CD4-positive, alpha-beta T cell treated with Interleukin-1 beta for 1 hour (primary cell): ENCODE measurements at places on chromosomes 6 and 20.
A peak's percentile ranks its signal among the peaks of the same experiment; 100 is the strongest.

- no peak for DNase-seq
These were observed 393.7 kb downstream of the UTRN start for GRCh38 chr6:144678844-144679243.

GRCh38 chr20:5001174-5002076 is at the start of gene SLC23A2:
SLC23A2 (minus strand) TSS chr20:5001510; CDS start chr20:4932562, 68,948 bp downstream.
- peak; percentile 59 for DNase-seq

GRCh38 chr6:168609026-168609685 is 168.2 kb downstream of the SMOC2 start:
- no peak for DNase-seq

DNA sequence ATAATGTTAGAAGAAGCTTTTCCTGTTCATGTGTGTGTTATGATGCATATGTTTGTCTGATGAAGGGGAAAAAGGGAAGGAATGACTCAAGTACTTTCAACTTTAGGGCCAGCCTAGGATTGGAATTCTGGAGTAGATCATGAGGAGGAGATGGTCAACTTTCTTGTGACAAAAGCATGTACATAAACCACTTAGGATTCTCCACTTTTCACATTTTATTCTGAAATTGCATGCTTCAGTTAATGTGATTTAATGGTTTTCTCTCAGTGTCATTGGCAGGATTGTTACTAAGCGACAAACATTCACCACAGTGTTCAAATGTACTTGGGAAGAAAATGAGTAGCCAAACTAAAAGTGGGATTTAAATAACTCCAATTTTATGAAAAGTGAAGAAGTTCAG is 80.1 kb downstream of the UTRN start:
- no peak for DNase-seq

- no peak for DNase-seq
These were observed 118.8 kb downstream of the PSMB1 start for GRCh38 chr6:170434117-170434820.

GRCh38 chr20:31835554-31835953 is 9.8 kb downstream of the FOXS1 start:
- no peak for DNase-seq

- no peak for DNase-seq
These were observed 2.8 kb upstream of the COX7A2 start for GRCh38 chr6:75246386-75246785.

- no peak for DNase-seq
These were observed 19.2 kb upstream of the RIPOR3 start for GRCh38 chr20:50710492-50711063.

- no peak for DNase-seq
These were observed 23.3 kb downstream of the ARFGEF2 start for GRCh38 chr20:48944663-48945297.

DNA sequence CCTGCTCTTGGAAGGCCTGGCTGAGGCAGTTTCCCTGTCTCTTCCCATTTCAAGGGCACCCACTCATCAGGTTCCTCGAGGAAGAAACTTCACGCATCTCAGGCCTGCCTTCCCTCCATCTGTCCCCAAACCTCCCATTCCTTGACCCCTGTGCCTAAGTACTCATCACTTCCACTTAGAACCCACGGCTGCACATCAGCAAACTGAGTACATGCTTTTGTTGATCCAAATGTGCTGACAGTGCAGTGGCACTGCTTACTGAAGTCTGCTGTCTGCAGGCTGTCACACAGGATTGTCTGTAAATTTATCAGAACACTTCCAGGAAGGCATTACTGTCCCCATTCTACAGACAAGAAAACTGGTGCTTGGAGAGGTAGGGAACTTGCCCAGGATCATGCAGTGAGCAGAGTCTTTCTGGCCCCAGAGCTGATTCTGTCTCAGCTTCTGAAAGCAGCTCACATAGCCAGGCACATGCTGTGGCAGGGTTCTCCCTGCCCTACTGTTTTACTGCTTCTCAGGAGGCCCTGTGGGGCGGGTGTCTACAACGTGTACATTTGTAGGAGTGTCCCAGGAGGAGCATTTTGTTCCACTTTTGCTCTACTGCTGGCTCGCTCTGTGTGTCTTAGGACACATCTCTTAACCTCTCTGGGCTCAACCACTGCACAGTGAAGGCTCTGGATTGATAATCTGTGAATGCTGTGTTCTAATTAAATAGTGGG is 64.2 kb upstream of the XRN2 start:
- no peak for DNase-seq

DNA sequence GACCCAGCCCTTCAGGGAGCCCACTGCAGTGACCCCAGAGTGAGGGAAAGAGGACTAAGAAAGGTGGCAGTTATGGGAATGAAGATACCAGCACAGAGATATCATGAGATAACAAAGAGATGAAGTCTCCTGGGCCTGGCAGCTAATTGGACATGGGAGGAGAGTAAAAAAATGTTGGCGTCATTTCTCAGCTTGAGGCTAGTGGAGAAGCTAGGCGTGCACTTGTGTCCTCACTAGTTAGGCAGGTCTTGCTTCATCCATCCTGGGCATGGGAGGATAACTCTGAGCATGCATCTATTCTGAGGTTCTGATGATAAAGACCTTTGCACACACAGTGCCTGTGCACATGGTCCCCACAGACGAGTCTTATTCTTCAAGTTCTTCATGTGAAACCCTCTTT is 4.1 kb upstream of the GFOD1 start:
- DNase-seq = no peak

DNA sequence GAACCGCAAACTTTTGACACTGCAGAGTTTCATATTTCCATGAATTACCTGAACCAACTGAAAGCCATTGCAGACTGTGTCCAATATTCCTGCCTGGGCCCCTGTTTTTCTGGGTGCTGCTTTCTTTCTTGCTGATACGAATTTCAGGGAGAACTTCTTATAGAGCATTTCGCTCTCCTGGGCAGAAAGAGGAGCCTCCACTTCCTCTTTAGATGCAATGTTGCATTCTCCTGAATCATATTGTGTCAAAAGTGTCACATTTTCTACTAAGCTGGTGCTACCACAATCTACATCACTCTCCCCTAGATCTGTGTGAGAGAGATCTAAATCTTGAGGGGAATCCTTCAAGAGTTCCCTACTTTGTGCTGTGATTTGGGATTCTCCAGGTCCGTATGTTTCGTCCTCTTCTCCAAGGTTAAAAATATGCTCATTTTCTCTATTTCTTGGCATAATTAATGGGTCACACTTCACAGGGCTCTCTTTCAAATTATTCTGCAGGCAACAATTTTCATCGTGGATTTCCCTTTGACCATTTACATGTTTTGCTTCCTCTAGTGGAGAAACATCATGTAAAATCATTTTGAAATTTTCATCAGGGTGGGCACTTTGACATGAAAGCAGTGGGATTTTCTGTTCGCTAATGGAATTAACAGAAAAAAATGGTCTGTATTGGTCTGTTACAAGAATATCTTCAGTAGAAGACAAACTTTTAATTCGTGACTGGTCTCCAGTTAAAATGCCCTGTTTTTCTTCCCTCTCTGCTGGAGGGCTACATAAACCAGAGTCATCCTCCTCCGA is 102.3 kb downstream of the DST start:
- DNase-seq = no peak

DNA sequence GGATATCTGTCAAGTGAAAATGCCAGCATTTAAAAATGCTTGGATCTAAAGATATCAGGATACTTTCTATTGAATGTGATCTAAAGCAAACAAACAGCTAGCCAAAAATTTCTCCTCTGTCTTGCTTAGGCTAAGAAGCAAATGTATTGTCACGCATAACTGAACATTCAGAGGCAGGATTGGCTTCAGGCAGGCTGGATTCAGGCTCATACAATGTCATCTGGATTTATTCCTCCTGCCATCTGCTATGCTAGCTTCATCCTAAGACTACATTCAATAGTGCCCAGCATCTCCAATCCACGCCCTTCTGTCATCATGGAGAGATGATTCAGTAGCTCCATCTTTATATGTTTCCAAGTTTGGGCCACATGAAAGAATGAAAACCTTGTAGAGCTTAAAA is 27.1 kb downstream of the PFDN4 start:
- DNase-seq = no peak

DNA sequence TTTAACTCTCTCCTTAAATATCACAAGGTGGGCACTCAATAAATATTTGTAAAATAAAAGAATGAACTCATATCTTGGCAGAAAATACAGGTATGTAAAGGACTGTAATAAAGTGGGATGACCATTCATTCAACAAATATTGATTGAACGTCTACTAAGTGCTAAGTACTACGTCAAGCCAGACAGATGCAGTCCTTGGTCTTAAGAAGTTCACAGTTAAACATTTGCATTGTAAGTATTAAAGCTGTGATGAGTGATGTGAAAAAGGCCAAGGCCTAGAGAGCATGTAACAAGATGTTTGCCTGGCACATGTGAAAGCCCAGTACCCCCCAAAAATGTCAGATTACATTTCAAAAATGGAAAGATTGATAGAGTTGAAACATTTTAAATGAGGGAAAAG is 130.1 kb upstream of the TMEM170B start:
- DNase-seq = no peak

DNA sequence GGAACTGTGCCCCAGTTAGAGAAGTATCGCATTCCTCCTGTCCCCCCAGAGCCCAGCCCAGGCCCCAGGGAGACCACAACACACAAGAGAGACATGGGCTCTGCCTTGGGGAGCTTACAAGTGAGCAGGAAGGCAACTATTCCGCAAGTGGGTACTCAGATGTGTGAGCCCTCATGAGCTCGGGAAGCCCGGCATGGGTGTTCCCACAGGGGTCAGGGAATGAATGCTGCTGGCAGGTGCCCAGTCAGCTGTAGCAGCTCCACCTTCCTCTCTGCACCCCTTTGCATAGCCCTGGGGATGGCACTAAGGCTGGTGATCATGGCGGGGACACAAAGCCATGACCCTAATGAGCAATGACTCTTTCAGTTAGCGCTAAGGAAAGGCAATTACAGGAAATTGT is 194.1 kb downstream of the SYNDIG1 start:
- DNase-seq = no peak

- no peak for DNase-seq
These were observed 62.6 kb upstream of the THEMIS start for GRCh38 chr6:127963495-127963894.

DNA sequence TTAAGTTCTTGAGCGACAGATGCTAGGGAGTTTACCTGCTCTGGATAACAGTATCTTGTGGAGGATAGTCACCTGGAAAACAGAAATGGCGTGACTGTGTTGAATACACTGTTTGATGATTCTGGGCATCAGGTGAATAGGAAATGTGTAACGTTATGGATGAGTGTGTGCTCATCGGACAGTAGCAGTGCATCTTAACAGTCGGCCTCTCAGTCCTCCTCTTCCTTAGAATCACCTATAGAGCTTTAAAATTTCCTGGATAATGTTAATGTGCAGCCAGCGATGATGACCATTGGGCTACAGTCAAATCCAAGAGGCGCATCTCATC is 217.7 kb downstream of the OR2B2 start:
- DNase-seq = no peak

DNA sequence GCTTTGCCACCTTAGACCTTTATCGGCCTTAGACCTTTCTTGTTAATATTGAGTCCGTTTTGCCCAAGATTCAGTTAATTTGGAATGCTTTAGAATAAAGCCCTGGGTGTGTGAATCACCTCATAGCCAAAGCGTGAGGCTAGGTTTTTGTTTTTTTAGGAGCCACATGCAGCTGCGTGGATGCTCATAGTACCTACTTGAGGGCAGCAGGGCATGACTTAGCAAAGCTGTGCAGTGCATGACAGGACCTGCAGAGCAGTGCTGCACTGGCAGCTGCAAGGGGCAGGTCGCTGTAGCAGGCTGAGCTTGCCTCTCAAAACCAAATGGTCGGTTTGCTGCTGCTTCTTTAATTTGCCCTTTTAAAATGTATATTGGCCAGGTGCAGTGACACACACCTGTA is 116.1 kb downstream of the JAG1 start:
- no peak for DNase-seq

- DNase-seq = no peak
These were observed 10.9 kb downstream of the TFB1M start for GRCh38 chr6:155303361-155303870.

- no peak for DNase-seq
These were observed 78.3 kb downstream of the CD109 start for GRCh38 chr6:73774311-73774774.

- no peak for DNase-seq
These were observed 253.9 kb downstream of the SLC24A3 start for GRCh38 chr20:19466206-19466928.

DNA sequence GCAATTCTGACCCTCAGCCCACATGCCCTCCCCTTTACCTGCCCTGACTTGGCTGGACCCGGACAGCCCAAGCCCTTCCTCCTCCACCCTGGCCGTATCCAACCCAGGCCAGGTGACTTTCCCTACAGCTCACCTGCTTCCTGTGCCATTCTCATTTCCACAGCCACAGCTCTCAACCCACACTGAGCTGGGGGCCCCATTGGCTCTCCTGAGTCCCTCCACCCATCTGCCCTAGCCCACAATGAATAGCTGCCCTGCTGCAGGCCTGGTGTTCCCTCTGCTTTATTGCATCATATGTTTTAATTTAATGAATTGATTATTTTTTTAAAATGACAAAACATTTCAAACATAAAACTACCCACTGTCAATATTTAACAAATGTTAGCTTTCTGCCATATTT is 118.5 kb upstream of the BACH2 start:
- no peak for DNase-seq

GRCh38 chr6:139060332-139060731 is 31.8 kb downstream of the ABRACL start:
- no peak for DNase-seq

GRCh38 chr20:1305712-1306111 is 23.2 kb downstream of the SDCBP2 start:
- DNase-seq = no peak

GRCh38 chr6:113595911-113596376 is 261.2 kb upstream of the MARCKS start:
- DNase-seq = no peak
